ENCODE measurements at places on chromosomes 7 and 10.

DNA sequence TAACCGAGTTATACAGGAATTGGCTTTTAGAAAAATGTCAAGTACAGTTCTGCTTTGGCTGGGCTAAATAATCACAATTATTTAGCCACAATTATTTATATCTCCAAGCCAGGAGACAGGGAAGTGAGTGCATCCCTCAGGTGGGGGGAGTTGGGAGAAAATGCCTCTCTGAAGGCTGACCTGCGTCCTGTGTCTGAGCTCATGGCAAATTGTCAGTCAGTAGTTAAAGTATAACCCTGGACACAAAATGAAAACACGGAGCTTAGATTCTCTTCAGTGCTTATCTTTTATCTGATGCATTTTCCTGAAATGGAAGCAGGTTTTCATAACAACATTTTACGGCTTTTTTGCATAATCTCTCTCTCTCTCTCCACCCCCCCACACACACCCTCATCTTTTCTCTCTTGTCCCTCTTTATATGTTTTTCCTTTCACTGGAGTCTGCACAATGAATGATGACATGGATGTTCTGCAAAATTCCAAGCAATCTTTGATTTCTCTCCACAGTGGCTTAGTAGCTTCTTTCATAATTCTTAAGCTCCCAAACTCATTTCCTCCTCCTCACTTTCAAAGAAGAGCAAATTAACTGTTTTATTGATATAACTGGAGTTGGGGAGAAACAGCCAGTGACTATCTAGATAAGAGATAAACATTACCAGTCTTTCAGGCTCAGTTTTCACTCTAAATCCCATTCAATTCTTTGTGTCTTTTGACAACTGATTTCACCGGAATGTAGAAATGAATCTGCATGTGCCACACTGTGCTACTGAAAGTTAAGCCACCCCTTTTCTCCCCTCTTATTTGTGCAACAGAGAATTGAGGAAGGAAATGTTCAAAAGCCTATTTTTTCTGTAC, 521.4 kb upstream of the GHITM start:
- DNase-seq, result no peak

DNA sequence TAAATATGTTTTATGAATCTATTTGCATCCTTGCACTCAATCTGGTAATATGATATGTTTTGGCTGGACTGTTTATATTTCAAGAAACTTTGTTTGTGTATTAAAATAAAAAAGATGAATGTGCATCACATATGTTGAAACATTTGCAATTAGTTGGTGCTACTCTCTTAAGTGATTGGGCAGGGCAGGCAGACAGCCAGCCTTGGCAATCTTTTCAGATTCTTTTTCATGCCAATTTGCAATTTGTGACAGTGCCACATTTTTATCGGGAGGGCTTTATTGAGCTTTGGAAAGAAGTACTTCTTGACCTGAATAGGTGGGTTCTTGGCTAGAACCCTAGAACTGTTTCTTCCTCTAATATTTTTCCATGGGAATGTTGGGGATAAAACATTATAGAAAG, 152.2 kb downstream of the NXPH1 start:
- DNase-seq, result no peak

DNA sequence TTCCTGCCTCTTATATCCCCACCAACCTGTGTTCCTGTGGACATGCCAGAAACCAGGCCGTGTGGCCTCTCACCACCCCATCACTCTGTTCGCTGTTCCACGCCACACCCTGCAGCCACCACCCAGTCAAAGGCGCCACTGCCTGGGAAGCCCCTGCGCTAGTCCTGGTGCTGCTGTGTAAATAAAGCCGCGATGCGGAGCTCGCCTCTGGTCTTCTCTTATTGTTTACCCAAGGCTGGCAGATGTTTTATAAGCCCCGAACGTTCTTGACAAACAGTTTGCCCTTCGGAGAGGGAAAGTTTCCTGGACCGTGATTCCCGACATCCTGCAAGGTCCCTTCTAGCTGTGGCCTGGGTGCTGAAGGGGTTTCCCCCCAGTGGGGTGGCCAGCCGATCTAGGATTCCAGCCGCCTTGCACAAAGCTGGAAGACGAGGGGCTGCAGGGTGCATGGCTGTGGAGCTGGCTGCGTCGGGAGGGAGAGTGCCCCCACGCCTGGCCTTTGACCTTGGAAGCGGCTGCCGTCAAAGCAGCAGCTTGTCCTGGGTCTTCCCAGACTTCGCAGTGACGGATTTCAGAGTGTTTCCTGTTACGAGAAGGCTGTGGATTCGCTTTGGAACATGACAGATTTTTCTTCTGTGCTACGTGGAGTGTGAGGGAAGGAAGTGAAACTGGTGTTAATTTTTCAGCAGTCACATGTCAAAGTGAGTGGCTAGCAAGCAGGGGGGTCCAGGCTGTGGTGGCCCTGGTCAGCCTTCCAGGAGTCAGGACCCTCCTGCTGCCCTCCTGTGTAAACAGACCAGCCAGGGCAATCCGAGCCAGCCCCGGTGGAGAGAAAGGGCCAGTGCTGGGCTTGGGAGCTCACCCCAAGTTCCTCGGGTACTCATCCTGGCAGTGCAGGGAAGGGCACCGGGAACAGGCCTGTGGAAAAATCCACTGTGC, 61.6 kb downstream of the LHPP start:
- DNase-seq, result no peak

GRCh38 chr7:50962962-50963374, 180.3 kb upstream of the GRB10 start:
- no peak for DNase-seq

DNA sequence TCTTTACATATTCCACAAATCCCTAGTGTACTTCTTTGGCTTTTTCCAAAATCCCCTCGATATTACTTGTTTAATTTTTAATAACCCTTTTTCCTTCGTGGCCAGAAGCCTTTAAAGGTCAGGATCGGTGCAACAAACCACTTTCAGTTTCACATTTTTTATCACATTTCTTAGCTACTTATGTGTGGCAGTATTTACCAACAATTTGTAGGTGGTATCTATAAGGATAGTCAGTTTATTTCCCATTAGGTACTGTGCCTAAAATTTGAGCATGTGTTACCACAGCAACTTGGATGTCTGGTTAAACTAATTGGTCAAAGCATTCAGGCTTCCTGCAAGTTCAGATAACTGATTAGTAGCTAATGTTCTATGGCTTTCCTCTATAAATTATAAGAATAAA, 104.9 kb downstream of the CDK14 start:
- no peak for DNase-seq

DNA sequence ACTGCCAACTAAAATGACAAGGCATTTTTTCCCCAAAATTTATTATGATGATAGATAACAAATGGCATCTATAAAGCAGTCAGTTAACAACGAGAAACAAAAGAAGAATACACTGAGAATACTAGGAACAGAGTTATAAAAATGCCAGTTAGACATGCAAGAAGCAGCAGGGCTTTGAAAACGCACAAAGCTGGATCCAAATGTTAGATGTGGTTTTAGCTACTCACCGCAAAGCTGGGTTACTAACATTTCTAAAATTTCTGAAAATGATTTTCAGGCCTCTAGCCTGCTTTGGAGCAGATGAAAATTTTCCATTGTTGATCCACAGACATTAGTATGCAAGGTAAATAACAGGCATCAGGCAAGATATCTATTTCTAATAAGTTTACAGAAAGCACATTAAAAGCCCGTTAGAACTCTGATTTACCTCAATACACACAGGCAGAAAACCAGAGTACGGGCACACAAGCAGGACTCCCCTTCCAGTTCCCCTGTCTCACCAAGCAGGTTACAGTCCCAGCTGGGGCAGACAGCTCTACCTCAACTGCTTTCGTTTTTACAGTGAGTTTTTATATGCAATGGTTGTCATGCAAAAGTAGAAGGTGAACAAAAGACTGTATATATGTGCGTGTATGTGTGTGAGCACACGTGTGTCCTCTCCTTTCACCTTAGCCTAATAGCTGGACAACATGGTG, 37.9 kb downstream of the GLI3 start:
- DNase-seq, result no peak

DNA sequence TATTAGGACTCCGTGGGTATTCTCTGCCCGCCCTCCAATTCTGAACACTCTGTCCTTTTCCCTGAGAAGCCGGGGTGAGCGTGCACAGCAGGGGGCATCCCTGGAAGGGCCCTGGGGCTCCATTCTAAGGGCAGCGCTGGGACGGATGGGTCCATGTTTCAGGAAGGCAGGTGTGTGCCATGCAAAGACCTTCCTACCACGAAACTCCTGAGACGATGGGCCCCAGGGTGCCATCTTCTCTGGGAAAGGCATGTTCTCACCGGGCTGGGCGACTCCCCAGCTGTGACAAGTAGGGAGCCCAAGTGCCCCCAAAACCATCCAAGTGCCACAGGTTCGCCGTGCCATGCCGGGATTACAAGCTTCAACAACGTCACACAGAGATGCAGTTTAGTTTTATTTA, 256.7 kb downstream of the DNAJB6 start:
- DNase-seq, result no peak

DNA sequence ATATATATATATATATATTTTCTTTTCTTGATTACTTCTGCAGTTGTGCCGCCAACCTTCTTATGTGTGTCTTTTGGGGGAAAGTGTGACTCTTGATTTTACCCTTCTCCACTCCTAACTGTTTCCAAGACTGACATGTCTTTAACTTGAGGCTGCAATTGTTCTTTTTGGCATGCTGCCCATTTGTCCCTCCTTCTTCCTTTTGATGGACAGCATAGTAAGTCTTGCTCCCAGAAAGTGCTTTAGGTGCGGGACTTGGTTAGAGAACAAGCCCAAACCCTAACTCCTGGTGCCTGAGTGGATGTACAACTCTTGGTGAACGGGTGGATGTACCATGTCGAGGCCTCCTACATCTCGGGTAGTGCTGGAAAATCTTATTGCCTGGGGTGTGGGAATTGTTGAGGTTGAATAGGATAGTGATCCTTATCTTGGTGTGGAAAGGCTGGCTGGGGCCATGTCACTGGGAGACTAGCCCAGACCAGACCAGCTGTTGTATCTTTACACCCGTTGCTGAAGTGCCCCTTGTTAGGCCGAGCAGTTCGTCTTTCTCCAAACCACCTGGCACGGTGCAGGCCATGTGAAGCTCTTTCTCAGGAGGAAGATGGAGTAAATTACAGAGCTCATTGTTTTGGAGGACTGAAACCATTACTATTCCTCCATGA, 16.3 kb downstream of the TCF7L2 start:
- no peak for DNase-seq

- no peak for DNase-seq
Measured at GRCh38 chr7:147911201-147911601, 679.4 kb upstream of the C7orf33 start.

DNA sequence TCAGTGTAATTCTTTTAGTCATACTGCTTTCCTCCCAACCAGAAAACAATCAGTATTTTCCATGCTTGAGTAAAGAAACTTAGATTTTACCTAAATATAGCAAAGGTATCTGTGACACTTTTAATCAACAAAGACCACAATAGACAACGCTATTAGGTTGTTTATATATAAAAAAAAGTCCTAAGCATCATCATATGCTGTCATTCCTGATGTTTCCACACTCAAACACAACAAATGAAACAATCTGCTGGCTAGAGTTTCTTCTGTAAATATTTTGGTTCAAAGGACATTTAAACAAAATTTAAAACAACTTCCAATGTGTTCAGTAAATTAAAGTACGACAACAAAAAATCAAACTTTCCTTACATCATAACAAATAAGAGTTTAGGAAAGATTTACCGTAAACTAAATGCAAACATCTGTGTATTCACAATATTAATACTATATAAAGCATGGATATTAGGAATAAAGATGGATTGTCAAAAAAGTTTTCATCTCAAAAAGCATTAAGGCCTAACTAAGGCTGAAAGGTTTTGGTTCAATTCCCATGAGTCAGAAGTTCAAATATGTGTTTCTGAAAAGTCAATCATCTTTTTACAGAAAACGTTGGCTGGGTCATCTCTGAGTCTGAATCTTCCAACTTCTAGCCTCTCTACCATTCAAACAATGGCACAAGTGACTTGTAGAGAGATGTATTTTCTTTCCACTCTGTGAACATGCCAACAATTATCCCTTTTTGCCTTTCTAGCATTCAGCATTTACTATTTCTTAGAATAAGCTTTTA, 157.1 kb downstream of the CRPPA start:
- DNase-seq, result no peak

GRCh38 chr10:132708936-132709335, 77.0 kb downstream of the NKX6-2 start:
- DNase-seq, result no peak

GRCh38 chr10:6409971-6410643, 170.0 kb downstream of the PRKCQ start:
- DNase-seq, result no peak

GRCh38 chr10:26855186-26855585, 5.6 kb downstream of the ABI1 start:
- DNase-seq, result no peak

DNA sequence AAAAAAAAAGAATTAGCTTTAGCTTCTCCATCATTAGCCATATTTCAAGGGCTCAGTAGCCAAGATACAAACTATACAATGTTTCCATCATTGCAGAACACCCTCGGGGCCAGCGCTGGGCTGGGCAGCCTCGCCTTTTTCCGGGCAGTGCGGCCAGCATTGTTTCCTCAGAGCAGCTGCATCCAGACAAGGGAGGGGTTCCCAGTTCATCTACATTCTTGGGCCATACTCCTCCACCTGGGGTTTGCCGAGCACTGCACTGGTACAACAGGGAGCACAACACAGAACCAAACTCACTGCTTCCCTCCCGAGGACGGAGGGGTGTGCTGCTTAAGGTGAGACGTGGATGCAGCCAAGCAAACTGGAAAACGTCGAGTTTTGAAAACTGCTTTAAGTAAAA, 2.4 kb upstream of the PKD1L1 start:
- no peak for DNase-seq

DNA sequence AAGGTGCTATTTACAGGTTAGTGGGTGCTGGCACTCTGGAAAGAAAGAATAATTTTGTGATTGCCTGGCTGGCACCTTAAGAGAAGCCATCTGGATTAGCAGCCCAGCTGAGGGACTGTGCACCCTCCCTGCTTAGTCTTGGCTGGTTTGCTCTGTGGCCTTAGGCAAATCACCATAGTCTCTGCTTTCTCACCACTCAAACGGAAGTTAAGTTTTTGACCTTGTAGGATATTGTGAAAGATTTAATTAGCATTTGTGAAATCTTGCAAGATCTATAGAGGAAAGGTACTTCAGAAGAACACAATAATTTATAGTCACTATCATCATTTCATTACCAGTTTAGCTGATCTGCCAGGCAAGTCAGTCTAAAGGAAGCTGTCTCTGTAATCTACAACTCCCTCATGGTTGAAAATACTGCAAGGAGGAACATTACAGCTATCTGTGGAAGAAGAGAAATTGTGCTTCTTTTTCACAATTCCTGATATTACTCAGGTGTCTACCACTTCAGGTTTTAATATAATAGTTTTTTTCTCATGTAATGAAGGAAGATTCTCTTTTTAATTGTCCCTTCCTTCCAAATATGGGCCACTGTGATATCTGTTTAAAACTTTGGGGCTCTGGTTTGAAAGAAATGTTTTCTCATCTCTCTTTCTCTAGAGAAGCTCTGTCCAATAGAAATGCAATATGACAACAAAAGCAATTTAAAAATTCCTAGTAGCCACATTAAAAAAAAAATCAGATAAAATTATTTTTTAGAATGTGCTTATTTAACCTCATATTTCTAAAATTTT, 219.6 kb downstream of the PTEN start:
- no peak for DNase-seq

Data from activated CD4-positive, CD25-positive, alpha-beta regulatory T cell (primary cell).